ENCODE measurements at places on chromosomes 3 and 15.

DNA sequence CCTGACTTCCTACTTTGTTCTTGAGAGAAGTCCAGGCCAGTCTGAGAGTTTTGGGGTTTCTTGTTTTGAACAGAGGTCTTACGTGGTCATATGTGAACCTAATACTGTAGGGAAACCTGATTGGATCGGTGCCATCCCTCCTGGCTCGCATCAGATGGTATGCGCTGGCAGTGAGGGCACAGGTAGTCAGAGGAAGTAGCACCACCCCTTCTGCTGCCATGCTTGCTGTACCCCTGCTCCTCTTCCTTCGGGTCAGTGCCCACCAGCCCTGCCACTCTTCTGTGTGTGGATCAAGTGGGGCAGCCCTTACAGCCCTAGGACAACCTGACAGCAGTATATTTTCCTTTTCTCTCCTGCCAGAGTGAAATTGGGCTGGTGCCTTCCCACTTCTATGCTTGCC lies 39.7 kb downstream of the CHCHD6 start:
- no peak for DNase-seq

DNA sequence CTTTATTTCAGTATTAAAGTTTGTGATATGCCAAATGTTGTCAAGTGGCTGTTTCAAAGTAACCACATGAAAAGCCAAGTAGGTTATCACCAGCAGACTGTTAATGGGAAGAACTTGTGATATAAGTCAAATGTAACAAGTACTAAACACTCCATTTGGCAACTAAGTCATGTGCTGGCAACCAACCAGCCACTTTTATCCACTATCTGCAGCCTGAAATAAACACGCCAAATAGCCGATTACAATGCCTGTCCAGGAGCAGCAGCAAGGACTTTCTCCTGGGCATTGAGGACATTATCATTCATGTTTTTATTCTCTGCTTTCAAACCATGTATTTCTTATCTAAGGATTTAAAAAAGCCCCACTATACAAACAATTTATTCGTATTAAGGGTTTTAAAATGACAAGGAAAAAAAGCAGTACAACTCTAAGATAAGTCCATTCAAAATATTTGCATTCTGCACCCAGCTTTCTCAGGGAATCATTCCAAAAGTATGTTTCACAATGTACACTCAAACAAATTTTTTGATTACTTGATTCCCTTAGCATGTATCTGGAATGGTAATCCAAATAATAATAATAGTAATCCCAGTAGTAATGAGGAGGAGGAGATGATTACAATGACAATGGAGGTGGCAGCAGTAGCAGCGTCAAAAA lies 448.6 kb downstream of the ERC2 start:
- DNase-seq: no peak

GRCh38 chr15:39804026-39804425 lies 21.4 kb upstream of the FSIP1 start:
- DNase-seq: peak; percentile 15

DNA sequence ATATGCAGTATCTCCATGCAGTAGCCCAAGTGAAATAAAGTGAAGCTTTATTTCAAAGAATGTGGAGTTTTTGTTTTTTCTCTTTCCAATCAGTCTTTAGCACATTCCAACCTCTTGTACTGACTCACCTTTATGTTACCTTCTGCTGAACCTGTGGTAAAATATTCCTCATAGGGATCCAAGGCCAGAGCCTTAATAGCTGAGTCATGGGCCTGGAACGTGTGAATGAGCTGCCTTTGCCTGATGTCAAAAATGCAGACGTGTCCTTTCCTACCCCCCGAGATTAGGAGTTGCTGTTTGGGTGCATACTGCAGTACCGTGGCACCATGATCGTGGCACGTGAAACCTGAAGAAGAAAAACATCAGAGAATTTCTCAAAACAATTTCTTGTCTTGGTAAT lies 108.5 kb downstream of the GLDN start:
- no peak for DNase-seq

GRCh38 chr3:49166752-49167556 lies 823 bp upstream of the CCDC71 start:
- DNase-seq: no peak

DNA sequence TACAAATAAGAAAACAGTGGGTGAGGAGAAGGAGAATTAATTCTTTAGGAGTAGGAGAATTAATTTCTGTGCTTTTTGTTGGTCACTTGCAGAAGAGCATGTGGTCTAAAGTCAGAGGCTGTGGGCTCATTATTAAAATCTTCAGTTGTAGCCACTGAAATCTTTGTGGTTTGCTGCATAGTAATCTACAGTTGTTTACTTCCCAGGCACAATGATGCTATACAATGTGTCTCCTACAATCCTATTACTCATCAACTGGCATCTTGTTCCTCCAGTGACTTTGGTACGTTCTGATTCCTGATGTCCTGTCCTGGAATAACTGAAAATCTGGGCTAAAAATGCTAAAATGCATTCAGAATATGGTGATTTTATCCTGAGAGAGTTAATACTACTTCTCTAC lies 21.0 kb downstream of the IFT122 start:
- no peak for DNase-seq

- peak; percentile 92 for DNase-seq
These were observed 3.3 kb upstream of the DCP1A start for GRCh38 chr3:53350652-53351051.

DNA sequence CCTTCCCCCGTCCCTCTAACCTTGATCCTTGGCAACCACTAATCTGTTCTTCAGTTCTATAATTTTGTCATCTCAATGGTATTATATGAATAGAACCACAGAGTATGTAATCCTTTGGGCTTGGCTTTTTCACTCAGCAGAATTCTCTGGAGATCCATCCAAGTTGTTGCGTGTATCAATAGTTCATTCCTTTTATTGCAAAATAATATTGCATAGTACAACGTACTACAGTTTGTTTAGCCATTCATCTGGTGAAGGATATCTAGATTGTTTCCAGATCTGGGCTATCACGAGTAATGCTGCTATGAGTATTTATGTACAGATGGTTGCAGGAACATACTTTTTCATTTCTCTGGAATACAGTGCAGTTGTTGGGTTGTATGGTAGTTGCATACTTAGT lies 76.2 kb downstream of the PLXNA1 start:
- DNase-seq: no peak

GRCh38 chr3:101828691-101829436 lies 20.4 kb upstream of the NFKBIZ start:
- DNase-seq: no peak

DNA sequence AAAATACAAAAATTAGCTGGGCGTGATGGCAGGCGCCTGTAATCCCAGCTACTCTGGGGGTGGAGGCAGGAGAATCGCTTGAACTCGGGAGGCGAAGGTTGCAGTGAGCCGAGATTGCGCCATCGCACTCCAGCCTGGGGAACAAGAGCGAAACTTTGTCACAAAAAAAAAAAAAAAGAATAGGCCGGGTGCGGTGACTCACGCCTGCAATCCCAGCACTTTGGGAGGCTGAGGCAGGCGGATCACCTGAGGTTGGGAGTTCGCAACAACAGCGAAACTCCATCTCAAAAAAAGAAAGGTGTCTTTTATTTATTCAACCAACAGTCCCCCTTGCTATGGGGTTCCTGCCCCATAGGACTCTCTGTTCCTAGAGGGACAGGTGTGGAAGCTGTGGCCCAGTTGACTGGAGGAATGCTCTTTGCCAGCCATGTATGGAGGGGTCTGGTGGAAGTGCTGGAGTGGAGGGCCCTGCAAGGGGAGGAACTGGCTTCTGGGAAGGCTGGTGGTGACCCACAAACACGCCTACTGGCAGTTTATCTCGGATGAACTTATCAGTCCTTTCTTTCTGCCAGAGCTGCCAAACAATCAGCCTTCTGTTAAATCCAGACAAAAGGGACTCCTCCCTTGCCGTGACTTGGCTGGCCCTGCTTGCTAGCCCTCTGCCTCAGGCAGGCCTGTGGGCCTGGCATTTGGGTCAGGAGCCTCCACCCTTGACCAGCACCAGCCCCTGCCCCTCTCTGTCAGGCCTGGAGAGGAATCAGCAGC lies 4.6 kb upstream of the DAG1 start:
- peak; percentile 49 for DNase-seq

GRCh38 chr3:66413151-66413751 lies 87.6 kb downstream of the LRIG1 start:
- DNase-seq: no peak

DNA sequence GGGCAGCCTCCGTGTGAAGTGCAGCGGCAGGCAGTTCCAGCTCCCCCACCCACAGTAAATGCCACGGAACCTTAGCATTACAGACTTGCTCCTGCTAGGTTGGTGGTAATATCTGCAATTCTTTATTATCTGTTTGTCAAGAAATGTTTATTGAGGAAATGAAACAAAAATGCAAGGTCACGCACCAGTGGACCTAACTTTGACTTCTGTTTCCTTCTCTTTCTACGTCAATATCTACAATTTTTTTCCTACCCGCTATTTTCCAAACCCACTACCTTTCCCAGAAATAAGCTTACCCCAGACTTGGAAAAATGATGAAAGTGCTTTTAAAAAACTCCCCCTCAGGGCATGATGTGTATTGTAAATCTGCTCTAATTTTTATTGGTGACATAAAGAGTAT lies 18.9 kb downstream of the ILDR1 start:
- DNase-seq: no peak

GRCh38 chr3:52537165-52537620 lies 788 bp downstream of the UQCC5 start:
- no peak for DNase-seq

DNA sequence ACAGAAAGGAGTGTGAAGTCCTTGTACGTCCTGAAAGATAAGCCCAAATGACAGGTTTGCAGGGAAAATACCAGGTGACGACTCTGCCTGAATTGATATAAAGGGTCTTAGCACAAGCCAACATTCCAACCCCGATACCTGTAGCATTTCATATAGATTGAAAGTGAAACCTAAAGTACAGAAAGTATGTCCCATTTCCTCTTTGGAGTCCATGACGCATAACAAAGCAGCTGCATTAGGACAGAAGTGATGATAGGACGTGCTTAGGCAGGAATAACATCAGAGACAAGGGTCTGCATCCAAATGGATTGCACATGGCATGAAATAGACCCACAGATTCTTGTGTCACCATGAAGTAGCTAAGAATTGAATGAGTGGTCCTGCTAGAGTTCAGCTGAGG lies 187.0 kb upstream of the ROBO1 start:
- no peak for DNase-seq

DNA sequence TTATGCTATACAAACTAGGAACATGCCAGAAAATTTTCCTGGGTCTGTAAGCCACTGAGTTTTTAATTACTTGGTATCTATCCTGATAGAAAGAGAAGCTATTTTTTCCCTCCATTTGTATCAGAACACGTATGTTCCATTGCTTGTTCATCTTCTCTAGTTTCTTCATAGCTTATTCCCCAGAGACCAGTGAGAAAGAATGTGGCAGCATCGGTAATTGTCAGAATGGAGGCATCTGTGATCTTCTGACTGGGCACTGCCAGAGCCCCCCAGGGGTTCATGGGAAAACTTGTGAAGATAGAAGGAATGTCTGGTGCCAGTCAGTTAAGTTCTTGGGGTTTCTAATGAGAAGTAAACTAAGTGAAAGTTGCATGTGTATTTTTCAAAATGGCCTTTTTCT lies 720.2 kb upstream of the GOLIM4 start:
- no peak for DNase-seq

DNA sequence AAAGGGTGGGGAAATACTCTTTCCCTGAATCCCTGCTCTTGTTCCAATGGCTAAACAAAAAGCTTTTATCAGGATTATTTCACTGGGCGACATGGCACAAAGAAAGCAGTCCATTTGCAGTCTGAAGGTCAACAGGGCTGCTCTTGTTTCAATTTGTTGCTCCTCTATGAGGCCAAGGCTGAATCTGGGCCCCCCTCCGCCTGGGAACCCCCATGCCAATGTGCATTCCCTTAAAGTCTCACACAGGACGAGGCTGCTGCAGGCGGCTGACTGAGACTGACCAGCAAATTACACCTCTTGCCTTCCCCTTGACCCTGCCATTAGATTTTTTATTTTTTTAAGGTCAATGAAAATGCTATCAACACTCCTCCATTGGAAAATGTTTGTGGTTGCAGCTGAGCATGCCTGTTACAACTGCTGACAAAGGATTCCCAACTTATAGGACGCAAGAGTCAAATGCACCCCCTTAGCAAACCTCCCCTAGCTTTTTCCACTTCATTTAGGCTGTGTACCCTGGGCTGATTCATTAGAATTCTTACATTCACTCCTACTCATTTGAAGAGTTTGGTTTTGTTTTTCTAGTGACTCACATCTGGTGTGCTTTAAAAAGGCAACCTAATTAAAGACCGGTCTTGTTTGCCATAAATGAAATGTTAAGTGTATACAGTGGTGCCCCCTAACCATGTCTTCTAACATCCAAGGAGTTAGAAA lies 60.8 kb upstream of the ARHGEF3 start:
- peak; percentile 9 for DNase-seq

- DNase-seq: no peak
These were observed 38.4 kb upstream of the BCHE start for GRCh38 chr3:165875644-165876043.

- no peak for DNase-seq
These were observed 138.3 kb upstream of the ABHD17C start for GRCh38 chr15:80556694-80557367.

- peak; percentile 86 for DNase-seq
These were observed 58.2 kb downstream of the RAB7A start for GRCh38 chr3:128784232-128784631.

GRCh38 chr3:179486806-179487205 lies 35.5 kb upstream of the GNB4 start:
- no peak for DNase-seq

GRCh38 chr3:23389686-23390085 lies 186.6 kb downstream of the UBE2E2 start:
- no peak for DNase-seq

DNA sequence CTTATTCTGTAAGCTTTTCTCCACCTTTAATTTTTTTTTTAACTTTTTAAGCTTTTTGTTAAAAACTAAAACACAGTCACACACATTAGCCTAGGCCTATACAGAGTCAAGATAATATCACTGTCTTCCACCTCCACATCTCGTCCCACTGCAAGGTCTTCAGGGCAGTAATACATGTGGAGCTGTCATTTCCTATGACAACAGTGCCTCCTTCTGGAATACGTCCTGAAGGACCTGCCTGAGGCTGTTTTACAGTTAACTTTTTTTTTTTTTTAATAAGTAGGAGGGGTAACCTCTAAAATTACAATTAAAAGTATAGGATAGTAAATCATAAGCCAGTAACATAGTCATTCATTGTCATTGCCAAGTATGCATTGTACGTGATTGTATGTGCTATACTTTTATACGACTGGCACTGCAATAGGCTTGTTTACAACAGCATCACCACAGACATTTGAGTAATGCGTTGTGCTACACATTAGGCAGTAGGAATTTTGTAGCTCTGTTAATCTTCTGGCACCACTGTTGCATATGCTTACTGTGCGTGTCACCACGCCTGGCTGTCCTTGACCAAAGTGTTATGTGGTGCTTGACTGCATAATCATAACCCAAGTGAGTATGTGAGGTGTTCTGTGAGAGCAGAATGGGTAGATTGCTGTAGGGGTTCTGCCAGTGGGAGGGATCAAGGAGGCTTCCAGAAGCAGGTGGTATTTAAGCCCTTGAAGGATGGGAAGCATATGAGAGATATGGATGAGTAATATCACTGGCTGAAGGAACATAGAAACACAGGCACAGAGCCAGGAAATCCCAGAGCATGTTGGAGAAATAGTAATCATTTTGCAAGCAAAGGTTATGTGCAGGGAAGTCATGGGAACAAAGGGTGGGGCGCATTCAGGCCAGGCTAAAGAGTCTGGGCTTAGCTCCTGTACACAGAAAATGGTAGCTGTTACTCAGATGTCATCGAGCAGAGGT lies 18.3 kb downstream of the FBXO22 start:
- peak; percentile 78 for DNase-seq

Measured in NB4 (cell line).